Activated CD4-positive, alpha-beta memory T cell treated with anti-CD3 and anti-CD28 coated beads, Interleukin-2, amount 10 ng/mL, durations not matched to agents 7 days and 5 days (primary cell): ENCODE measurements at places on chromosomes 1 and 21. TPM values are rescaled to one million over a fixed set of nuclear protein-coding genes. Genes with fewer than 3 reads are reported as not detected.
A peak's percentile ranks its signal among the peaks of the same experiment; 100 is the strongest.

DPYD gene
- total RNA-seq = 44.6 TPM

- DNase-seq = no peak
Measured at GRCh38 chr21:25790878-25791204, 56.1 kb downstream of the GABPA start.

ANKRD65 gene
- not detected for total RNA-seq

- peak; percentile 26 for DNase-seq
Measured at GRCh38 chr1:204443871-204444581, 32.4 kb upstream of the PPP1R15B start.
